Activated CD4-positive, alpha-beta T cell treated with anti-CD3 and anti-CD28 coated beads for 4 hours (primary cell): ENCODE measurements at places on chromosomes 2 and 18.

DNA sequence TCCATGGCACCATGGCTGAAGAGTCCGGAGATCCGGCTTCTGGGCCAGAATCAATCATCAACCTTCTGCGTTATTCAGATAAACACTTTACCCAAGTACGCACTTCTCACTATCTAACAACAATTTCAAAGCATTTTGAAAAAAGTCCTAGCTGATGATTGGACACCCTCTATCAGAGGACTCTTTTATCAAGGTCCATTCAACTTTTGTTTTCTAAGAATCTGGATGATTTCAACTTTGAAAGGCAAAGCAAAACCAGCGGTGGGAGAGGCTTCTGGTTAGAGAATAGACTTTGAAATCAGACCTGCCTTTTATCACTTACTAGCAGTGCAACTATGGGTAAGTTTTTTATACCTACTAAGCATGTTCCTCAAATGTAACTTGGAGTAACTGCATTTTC lies 293.6 kb upstream of the TNP1 start:
- no peak for DNase-seq

GRCh38 chr2:36770542-36771287 lies 74.2 kb downstream of the VIT start:
- DNase-seq: peak; percentile 20

GRCh38 chr2:134296301-134296700 lies 42.4 kb downstream of the MGAT5 start:
- no peak for DNase-seq

DNA sequence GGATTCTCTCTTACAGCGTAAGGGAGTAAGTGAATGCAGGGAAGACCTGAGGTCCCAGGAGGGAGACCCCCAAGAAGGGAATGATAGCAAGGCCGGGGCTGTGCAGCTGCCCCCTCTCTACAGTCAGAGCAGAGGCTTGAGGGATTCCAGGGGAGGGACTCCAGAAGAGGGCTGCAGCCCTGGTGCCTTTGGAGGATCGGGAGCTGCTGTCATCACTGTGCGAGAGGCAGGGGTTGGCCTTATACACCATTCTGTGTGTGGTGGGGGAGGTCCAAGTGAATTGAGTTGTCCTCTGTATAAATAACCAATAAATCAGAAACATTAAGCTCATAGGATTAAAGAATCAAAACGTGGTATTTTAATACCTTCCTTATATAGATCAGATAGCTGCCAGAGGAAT lies 114.9 kb downstream of the GLI2 start:
- DNase-seq: no peak

GRCh38 chr18:43159086-43159770 lies 43.7 kb upstream of the RIT2 start:
- DNase-seq: no peak

DNA sequence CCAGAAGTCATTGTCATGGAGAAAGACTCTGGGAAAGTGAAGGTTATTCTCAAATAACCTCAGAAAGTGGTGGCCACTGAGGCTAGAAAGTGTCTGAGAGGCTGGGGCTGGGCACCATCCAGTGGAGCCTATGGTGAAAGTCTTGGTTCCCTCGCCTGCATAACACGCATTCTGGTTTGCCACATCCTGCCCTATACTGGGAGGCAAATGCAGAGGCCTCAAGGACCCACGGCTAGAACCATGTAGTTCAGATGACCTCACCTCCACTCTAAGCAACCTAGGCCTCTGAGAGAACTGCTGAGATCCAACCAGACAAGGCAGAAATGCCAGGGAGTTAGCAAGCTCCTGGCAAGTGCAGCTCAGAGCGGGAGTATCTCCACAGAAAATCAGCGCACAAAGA lies 5.1 kb downstream of the ITGB6 start:
- no peak for DNase-seq
